ENCODE measurements at places on chromosomes 1 and 21.

DNA sequence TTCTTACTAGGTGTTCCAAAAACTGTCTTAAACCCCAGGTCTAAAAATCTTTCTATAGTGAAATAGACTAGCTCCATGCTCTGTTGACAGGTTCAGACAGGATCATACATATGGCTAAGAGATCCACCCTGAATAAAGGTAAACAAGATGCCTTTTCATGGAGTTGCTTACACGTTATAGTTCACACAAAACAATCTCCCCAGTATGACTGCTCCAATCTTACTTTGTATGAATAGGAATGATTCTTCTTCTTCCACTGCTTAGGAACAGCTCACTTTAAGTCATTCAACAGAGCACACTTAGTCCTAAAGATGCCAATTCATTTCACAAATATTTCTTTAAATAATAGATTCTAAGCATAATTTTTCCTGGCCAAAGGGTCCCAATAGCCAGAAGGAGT, 16.0 kb downstream of the ELK4 start:
- DNase-seq = no peak

DNA sequence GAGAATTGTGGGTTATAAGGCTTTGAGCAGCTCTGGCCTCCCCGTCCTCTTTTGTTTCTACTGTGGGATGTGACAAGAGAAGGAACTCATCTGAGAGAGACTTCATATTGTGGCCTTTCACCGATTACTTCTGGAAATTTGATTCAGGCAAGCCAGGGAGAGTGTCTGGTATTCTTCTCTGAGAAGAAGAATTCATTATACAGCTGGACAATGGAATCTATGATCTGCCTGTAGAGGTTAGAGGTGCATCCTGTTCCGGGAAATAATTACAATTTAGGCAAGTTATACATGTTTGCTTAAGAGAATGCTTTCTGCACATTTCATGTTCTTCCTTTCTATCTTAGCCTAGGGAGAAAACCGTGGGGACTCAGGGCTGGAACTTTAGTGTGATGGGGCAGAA, 12.8 kb upstream of the RNU1-2 start:
- DNase-seq = no peak

GRCh38 chr1:221444346-221444745, 297.5 kb downstream of the DUSP10 start:
- no peak for DNase-seq

DNA sequence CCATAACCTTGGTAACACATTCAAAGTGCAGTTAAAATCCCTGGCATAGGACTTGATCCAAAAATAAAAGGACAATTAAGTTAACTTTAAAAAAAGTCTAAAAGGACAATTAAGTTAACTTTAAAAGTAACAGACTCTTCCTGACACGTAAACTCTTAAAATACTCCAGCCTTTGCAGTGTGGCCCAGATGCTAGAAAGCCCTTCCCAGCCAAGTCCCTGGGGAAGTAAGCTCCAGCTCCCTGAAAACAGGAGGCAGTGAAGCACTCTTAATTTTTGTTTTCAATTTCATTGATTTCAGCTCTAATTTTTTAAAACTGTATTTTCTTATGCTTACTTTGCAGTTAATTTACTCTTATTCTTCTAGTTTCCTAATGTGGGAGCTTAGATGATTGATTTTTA, 5.1 kb upstream of the AIM2 start:
- no peak for DNase-seq

- no peak for DNase-seq
These were observed 21.1 kb upstream of the ADGRB2 start for GRCh38 chr1:31785020-31785946.
